ENCODE measurements at places on chromosomes 11 and 22.

DNA sequence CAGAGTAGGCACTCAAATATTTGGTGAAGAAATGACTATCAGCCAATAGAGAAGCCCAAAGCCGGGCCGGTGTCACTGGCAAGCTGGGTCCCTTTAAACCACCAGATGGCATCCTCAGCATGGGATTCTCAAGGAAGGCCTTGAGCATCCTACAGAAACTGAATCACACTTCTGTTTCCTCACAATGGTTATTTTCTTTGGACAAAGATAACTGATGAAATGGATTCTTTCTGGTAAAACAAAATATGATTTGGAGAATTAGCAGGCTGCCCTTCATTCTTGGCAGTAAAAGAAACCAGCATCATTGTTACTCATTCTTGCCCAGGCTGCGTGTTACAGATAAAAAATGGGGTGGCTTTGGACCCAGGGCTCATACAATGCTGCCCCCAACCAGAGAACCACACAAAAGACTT lies 30.3 kb upstream of the ASPHD2 start:
- DNase-seq: peak; percentile 58

DNA sequence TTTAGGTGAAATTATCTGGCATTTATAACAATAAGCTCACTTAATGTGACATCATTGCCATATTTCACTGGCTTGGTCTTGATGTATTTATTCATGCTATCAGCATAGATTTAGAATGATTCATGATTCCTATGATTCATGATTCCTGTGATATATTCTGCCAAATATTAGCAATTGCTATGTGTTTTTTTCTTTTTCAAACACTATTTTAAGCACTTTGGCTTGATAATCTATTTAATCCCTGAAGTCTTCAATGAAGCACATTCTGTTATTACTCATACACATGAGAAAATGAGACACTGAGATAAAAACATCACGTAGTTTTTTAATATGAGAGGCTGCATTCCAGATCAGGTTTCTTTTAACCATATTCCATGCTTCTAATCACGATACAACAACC lies 78.5 kb downstream of the LUZP2 start:
- DNase-seq: no peak

GRCh38 chr11:16973338-16973964 lies 40.8 kb downstream of the PLEKHA7 start:
- DNase-seq: no peak

- DNase-seq: no peak
Measured at GRCh38 chr11:128582496-128583366, 4.6 kb downstream of the ETS1 start.

- DNase-seq: no peak
Measured at GRCh38 chr11:65651589-65652510, 10.9 kb downstream of the RELA start.

- no peak for DNase-seq
Measured at GRCh38 chr22:29291215-29291614, 15.2 kb upstream of the GAS2L1 start.

GRCh38 chr22:27088026-27088425 lies 430.6 kb downstream of the MIAT start:
- no peak for DNase-seq

- DNase-seq: no peak
Measured at GRCh38 chr11:43920598-43921419, 21.6 kb upstream of the C11orf96 start.

- no peak for DNase-seq
Measured at GRCh38 chr22:27811778-27812177, 10.2 kb upstream of the MN1 start.

GRCh38 chr22:22993184-22993583 lies 77.1 kb upstream of the GNAZ start:
- DNase-seq: no peak

DNA sequence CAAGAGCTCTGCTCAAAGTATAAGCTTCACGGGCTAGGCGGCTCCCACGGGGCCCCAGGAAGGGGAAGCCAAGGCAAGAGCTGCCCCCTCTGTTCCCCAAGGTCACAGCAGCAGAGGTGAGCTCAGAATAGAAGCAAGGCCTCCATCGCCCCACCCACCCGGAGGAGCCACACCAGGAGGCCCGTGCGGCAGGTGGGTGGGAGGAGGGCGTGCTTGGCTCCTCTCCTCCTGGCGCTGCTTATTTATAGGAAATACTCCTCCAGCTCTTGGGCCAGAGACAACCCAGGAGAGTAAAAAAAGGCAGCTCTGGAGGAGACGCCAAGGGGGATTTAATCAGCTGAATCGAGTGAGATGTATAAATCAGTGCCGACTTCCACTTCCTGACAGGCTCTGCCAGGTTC lies 87.8 kb downstream of the FEZ1 start:
- DNase-seq: no peak

- peak; percentile 65 for DNase-seq
Measured at GRCh38 chr11:14414470-14415461, 55.8 kb upstream of the RRAS2 start.

DNA sequence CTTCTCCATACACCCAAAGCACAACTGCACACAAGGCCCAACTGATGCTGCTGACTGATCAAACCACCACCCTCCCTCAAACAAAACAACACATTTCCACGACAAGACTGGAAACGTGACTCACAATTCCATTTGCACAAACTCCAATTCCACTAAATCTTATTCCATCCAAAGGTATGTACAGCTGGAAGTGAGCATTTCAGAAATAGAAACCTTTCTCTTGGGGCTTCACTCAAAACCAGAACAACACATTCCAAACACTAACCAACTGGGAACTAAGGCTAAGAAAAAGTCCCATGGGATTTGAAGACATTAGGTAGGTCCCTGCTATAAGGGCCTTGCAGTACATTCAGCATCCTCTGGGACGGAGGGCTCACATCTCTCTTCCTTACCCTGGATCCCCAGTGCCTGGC lies 19.6 kb downstream of the MORC2 start:
- no peak for DNase-seq

- DNase-seq: no peak
Measured at GRCh38 chr22:46460857-46461256, 76.6 kb downstream of the CELSR1 start.

DNA sequence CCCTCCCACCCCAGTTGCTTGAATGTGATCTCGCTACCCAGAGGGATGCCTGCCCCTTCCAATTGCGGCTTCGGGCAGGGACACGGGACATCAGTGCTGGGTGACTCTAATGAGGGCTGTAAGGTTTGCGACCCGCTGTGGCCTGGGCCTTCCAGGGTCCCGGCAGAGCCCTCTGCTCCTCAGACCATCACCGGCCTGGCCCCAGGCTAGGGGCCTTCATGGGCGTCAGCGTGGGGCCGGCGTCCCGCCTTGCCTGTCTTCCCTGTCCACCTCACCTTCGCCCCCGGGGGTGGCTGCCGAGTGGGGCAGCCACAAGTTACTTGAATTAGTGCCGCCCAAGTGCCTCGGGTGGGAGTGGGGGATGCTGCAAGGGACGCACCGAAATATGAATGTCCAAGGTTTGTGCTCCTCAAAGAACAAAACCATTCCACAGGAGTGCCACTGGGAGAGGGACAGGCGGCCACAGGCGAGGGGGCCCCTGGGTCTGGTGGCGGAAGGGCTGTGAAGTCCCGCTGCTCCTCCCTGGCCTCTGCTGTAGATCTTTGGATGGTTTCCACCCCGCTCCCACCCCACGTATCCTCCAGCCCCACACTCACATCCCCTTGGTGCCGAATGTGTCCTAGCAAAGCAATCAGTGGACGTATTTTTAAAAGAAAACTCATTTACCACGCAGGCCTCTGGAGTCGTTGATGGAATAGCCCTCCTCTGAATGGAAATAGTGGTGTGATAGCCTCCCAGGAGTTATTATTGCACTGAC lies 317.1 kb downstream of the NTM start:
- DNase-seq: no peak

- no peak for DNase-seq
Measured at GRCh38 chr11:31487848-31488247, 21.6 kb downstream of the IMMP1L start.

DNA sequence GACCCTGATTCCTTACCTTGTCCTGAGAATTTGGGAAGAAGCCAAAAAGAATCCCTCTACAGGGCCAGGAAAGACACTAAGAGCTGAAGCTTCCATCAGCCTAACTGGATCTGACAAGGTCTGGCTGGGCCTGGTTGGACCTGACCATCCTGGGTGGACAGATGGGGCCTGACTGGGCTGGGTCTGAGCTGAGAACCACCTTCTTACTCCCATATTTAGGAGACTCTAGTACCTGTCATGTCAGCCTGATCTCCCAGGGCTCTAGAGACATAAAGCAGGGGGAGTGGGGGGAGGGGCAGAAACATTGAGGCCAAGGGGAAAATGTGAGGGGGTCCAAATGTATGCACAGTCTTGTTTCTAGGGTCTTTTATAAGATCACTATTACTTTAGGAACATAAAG lies 129.9 kb downstream of the BUD13 start:
- no peak for DNase-seq

DNA sequence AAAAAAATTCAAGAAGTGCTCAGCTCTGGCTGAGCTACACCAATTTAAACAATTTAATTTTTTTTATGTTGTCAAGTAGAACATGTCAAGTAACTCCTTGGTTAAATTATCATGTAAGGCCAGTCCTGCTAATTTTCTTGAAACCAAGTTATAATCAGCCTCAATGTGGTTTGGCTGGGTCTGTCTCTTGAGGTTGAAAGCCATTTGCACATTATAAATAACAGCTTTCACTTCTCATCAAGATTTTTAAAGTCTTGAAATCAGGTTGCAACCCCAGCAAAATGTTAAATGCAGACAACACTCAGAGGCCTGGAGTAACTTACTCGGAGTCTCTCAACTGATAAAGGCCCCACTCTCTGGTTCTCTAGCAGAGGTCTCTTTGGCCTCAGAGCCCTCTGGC lies 324.4 kb downstream of the BRD1 start:
- DNase-seq: no peak

DNA sequence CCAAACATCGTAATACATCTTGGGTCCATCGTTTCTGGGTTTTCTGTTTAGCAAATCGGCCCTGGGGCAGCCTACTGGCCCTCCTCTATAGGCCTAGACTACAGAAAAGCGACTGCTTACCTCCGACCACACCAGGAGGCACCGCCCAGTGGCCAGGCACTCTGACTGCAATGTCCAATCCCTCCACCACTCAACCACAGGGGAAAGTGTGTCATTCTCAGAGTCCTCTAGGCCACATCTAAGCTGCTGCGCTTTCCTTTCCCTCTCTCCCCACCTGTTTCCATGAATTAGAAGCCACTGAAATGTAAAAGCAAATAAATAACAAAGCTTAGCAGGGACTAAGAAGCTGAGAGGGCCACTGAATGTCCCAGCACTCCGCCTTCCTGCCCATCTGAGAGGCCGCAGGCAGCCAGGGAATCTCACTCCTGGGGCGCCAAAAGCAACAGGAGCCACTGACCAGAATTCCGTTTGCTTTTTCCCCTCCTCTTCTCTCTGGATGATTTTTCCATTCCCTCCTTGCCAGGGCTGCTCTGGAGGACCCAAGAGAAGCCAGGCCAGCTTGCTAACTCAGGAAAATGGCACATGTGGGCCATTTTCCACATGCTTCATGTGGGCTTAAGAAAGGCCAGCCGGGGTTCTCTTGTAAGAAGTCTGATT lies 50.1 kb upstream of the FLI1 start:
- no peak for DNase-seq

GRCh38 chr11:85759915-85760314 lies 51.0 kb downstream of the SYTL2 start:
- no peak for DNase-seq

DNA sequence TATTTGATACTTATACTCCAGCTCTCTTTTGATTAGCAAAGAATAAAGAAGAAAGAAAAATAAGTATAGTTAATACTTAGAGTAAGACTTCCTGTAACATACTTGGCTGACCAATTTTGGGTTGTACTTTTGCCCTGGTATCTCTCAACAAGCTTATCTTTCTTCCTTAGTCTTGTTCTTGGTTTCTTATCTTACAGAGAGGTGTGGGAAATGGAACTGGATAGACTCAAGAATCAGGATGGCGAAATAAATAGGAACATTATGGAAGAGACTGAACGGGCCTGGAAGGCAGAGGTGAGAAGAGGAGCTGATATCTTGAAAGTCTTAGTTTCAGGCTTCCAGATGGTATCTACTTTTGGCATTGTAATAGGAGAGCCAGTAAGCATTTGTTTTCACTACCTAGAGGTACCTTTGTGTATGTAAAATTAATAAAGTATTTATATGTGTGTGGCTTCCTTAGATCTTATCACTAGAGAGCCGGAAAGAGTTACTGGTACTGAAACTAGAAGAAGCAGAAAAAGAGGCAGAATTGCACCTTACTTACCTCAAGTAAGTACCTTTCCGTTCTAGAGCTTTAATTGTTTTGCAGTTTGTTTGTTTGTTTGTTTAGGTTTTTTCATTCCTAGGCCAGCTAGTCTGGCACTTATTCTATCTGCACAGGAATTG lies 11.3 kb upstream of the BACE1-AS start:
- no peak for DNase-seq

DNA sequence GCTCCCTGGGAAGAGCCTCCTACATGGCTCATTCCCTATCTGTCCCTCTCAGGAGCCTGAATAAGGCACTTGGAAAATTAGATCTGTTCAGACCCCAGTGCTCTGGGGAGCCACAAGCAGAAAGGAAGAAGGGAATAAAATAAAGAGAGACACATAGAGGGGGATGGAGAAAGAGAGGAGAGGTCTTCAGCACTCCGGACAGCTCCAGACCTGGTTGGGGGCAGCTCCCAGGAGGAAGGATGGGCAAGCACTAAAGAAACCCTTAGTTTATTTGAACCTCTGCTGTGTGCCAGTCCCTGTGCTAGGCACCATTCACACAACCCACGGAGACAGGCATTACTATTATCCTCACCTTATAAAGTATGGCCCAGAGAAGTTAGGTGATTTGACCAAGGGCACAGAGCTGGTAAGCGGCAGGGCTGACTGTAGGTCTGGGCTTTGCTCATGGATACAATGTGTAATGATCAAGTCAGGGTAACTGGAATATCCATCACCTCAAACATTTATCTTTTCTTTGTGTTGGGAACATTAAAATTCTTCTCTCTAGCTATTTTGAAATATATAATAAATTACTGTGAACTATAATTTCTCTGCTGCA lies 53.7 kb upstream of the LRRC32 start:
- DNase-seq: no peak

DNA sequence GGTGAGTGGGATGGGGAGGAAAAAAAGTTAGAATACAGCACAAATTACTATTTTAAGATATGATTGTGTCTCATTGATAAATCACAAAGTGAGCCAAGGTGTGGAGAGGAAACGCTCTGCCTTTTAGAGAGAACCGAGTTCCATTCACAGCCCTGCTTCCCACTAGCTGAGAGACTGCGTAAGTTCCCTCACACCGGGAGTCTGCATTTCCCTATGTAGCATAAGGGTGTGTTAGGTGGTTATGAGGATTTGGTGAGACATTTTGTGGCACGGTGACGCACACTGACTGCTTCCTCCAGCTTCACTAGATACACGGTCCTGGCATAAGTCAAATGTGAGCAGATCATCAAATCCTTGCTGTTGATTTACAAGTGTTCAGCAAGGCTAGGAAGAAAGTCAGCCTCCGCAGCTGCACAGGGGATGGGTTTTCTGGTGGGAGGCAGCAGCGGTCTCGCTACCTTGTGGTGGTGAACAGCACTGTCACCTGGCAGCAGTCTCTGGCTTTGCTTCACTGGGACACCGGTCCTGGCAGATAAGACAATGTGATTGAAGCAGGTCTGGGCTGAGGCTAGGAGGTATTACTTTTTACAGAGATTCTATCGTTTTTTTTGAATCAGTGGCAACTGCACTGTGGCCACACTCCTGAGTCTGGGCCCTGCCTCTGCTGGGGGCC lies 312.2 kb upstream of the B3GAT1 start:
- no peak for DNase-seq

- DNase-seq: no peak
Measured at GRCh38 chr22:22531770-22532546, 11.9 kb upstream of the ZNF280A start.

Measured in activated CD4-positive, alpha-beta T cell treated with anti-CD3 and anti-CD28 coated beads, Interleukin-2, amount 50 U/mL, for 24 hours (primary cell).